ENCODE measurements at places on chromosomes 6 and 20. TPM values are rescaled to one million over a fixed set of nuclear protein-coding genes. Genes with fewer than 3 reads are reported as not detected.

Gene GSTA3
- polyA plus RNA-seq, result not detected

DNA sequence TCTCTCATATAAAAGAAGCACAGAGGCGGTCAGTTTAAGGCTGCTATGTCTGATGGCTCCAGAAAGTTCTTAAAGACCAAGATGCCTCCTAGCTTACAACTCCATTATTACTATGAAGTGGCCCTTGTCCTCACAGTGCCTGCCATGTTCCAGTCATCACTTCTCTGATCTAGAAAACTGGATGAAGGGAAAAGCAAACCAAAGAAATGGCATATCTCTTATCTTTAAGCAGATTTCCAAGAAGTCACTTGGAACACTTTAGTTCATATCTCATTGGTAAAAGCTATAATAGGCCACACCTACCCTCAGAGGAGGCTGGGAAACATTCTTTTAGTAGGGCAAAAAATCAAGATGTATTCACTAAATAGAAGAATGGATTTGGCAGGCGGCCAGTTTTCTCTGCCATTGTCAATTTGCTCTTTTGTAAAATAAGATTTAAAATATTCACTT is 289.6 kb downstream of the TBC1D7 start:
- no peak for DNase-seq

GRCh38 chr6:118709859-118710350 is 58.5 kb upstream of the CEP85L start:
- no peak for DNase-seq

GRCh38 chr20:51034988-51035656 is 12.2 kb upstream of the KCNG1 start:
- no peak for DNase-seq
